IPS-NIHi11 (cell line): ENCODE measurements at places on chromosomes 11 and 22.

DNA sequence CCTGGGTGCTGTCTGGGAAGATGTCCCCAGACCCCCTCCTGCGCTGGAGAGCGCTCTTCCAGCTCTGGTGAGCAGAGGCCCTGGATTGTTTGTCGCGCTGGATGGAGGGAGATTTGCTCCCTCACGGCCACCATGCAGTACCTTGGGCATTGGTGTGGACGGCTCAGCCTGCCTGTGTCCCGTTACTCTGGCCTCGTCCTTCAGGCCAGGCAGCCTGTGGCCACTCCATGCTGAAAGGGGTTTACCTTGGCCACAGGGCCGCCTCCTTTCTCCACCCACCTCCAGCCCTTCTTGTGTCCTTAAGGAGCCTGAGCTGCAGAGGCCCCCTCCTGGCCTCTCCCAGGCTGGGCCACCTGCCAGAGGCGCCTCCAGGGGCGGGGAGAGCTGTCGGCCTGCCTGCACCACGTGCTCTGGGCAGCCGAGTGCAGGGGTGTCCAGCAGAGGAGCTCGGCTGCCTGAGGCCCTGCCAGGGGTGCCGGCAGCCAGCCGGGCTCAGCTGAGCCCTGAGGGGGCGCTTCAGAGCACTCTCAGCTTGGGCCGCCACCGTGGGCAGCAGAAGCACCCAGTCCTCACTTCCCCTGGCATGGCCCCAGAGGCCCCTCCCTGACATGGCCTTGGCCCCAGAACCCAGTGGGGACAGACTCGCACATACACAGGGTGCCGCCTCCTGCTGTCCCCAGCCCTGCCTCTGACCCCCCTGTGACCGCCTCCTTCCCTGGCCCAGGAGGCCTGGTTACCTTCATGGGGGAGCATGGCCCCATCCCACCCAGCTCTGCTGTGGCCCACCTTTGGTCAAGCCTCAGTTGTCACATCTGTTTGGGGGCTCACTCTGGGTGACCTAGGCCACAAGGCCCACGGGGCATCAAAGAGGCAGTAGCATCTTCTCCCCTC is 3.4 kb downstream of the CCND1 start:
- DNase-seq, result no peak

DNA sequence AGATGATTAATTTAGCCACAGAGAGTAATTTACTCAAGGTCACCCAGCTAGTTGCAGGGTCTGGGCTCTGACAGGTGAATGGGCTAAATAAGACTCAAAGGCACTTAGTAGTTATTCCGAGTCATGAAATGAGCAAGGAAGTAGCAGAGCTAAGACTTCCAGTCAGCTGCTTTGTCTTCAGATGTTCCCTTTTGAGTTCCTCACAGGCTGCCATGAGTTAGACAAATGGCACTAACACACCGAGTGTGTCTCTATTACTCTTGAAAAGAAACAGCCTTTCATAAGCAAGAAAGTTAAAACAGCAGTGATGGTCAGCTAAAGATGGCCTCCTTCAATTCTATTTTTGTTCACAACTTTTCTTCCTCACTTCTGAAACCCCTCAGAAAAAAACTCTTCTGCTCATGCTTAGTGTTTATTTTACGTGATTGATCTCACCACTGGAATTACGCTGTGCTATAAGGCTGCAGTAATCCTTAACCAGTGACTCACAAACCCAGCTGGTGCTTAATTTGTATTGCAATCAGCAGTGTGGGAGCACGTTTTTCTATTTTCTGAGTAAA is 389.1 kb downstream of the AASDHPPT start:
- DNase-seq, result no peak

GRCh38 chr11:535210-535518 is 212 bp downstream of the HRAS start:
- no peak for DNase-seq

DNA sequence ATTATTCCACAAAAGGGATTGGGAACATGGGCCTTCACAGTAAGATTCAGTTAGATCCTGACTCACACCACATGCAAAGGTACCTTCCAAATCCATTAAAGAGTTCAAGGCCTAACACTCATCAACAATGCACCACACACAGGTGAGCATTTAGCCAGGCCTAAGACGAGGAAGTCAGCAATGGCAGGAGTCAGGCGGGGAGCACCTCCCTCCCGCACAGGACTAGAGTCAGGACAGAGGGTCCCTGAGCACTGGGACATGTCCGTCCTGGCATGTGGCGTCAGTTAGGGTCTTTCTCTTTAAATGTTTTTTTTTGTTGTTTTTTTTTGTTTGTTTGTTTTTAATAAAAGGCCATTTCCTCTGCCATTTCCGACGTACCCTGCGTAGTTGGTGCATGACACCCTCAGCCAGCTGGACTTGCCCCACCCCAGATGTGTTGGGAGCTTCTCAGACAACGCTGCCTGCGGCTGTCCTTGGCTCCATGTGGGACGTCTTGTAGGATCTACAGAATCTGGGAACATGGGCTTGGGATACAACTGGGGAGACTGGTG is 1458.6 kb downstream of the BRD1 start:
- DNase-seq, result no peak

GRCh38 chr11:66188580-66188979 is 79.9 kb upstream of the RAB1B start:
- DNase-seq, result no peak

DNA sequence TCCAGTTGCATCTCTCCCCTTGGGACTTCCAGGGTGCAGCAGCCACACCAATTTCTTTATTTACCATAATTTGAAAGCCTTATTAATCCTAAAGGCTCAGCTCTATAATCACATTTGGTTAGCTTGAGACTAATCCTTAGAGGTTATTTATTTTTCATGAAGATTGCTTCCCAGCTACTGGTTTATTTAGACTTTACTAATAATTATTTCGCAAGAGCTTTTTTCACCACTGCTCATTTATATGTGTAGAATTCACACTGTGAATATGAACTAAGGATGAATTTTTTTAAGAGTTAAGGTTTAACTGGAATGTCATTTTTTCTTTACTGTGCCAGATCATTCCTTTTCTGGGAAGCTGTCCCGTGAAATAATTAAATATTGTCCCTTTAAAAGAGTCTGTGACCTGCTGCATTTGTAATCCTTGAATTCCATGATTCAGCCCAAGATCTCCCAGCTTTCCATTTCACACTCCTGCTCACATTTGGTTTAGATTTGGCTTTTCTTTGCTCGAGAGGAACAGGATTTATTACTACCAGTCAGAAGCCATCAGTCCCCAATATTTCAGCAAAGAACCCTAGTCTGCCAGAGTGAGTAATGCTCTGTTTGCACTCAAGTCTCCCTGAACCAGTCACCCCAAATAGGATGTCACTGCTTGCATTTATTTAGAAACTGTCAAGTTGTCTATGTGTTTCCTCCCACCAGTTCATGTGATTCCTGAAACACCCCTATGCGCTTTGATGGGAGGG is 4.4 kb upstream of the CD44 start:
- no peak for DNase-seq

- DNase-seq, result peak; percentile 39
These were observed 560 bp upstream of the MPPED1 start for GRCh38 chr22:43411040-43411868.

DNA sequence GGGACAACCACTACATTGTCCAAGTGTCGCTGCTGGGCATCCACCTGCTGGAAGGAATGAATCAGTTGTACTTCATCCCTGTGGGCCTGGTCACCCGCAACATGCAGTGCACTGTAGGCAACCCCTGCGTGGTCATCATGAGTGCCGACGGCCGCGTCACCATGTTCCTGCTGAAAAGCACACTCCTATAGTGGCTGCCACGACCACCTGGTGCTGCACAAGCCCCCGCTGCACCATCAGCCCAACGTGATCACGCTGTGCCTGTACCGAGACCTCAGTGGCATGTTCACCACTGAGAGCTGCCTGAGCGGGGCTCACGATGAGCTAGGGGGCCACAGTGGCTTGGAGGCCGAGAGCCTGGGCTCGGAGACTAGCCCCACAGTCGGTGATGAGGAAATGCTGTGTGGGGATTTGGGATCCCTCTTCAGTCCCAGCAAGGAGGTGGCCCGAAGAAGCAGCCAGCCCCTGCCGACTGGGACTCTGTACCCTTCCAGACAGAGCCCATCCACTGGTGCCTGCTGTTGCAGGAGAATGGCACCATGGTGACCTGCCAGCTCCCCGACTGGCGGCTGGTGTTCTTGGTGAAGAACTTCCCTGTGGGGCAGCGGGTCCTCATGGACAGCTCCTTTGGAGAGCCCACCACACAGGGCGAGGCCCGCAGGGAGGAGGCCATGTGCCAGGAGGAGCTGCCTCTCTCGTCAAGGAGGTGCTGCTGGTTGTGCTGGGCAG is 15.7 kb upstream of the SLC5A4 start:
- no peak for DNase-seq

GRCh38 chr22:35972559-35972958 is 56.1 kb downstream of the RBFOX2 start:
- no peak for DNase-seq

- no peak for DNase-seq
These were observed 8.6 kb downstream of the PLA2G6 start for GRCh38 chr22:38172832-38173640.

GRCh38 chr22:29477723-29478318 is 2.2 kb upstream of the NEFH start:
- DNase-seq, result no peak

- DNase-seq, result no peak
These were observed 6.0 kb downstream of the NEAT1 start for GRCh38 chr11:65428578-65429067.

- no peak for DNase-seq
These were observed 18.7 kb downstream of the ART5 start for GRCh38 chr11:3623121-3623520.

GRCh38 chr11:22976146-22976545 is 115.9 kb upstream of the CCDC179 start:
- no peak for DNase-seq

DNA sequence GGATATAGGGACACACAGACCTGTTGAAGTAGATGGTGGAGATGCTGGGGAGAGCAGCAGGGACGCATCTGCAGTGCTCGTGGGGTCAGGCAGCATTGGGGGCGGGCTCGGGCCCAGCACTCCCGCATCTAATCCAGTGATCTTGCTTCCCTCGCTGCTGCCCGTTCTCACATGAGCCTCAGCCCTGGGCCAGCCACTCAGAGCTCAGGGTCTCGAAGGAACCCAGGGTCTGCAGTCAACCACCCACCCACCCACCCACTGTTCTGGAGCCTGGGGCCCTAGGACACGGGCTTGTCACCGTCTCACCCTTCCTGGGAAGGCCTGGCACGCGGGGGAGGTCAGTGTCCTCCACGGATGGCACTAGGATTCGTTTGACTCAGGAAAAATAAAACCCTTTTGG is 406.0 kb downstream of the TBC1D22A start:
- DNase-seq, result no peak

- DNase-seq, result peak; percentile 14
These were observed at the start of gene TEX12 for GRCh38 chr11:112167145-112167544. TSS of gene TEX12 (plus strand) at chr11:112167372. CDS start at chr11:112169269, 1,897 bp downstream.

- no peak for DNase-seq
These were observed 307.5 kb downstream of the ETS1 start for GRCh38 chr11:128279866-128280265.

DNA sequence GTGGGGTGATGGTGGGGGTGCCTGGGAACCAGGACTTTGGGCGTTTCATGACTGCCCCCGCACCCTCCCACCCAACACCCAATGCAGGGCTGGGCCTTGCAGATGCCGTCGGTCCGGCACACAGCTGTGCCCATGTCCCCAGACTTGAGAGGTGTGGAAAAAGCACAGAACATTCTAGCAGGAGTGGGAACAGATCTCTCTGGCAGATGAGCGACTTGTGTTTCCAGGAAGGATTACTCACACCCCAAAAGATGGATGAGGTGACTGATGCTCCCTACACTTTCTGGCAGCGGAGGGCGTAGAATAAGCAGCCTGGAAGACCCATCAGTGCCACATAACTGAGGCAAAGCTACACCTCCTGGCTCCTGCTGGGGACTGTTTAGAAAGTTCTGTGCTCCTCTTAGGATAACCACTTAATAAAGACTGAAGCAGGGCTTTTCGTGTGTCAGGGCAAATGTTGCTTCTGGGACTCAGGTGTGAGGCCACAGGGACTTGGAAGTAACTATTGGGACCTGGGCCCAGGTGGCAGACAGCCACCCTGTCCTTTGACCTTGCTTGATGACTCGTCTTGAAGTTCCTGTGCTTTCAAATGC is 24.2 kb downstream of the FBLN1 start:
- no peak for DNase-seq

GRCh38 chr11:131598305-131598704 is 227.9 kb downstream of the NTM start:
- DNase-seq, result no peak

GRCh38 chr22:24423519-24424000 is 3.8 kb upstream of the ADORA2A start:
- peak; percentile 93 for DNase-seq

DNA sequence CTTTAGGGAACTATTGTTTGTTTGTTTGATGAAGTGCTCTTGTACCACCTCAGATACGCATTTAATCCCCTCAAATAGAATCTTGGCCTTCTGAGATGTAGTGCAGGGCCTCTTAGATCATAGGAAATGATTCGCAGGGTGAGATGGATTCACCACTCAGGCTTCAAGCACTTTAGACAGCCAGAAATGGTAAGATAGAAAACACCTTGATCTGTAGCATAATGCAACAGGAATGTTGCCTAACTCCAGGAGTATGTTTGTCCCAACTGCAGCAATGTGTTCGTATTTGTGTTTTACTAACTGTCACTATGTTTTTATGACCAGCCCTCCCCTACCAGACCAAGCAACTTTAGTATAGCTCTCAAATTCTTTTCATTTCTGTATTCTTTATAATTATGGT is 761.2 kb downstream of the NELL1 start:
- no peak for DNase-seq

DNA sequence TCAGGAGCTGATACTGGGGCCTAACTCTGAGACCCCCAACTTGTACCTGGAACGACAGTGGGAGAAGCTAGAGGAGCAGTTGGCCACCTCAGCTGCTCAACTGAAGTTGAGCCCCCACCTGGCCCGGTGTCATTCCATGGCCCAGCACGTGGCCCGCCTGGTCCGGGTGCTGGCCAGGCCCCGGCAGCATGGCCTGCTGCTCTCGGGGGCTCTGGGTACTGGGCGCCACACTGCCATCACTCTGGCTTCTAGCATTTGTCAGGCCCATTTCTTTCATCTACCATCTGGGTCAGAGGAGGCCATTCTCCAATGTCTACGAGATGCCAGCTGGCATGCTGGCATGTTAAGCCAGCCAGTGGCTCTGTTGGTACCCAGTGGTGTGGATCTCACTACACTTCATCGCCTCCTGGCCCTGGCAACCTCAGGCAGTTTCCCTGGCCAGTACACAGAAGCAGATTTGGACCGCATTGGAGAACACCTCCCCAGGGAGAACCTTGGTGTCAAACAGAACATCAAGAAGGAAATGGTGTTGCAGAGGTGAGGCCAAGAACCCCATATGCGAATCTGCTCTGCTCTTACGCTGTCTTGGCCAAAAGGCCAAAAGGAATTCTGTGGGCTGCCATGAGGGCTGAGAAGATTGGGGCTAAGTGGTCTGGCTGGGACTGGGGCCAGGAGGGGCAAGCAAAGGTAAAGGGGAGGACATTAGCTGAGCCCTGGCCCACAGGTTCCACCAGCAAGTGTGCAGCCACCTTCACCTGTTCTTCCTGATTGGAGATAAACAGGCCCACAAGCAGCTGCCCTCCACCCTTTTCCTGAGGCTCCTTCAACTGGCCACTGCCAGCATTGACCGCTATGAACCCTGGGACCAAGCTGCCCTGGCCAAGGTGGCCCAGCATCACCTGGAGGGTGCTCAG is 45.4 kb downstream of the RRP8 start:
- no peak for DNase-seq
